GM12865 (cell line): ENCODE measurements at places on chromosomes 2 and 18.

- DNase-seq, result no peak
Observed at GRCh38 chr2:10426726-10427617, 21.2 kb downstream of the ODC1 start.

DNA sequence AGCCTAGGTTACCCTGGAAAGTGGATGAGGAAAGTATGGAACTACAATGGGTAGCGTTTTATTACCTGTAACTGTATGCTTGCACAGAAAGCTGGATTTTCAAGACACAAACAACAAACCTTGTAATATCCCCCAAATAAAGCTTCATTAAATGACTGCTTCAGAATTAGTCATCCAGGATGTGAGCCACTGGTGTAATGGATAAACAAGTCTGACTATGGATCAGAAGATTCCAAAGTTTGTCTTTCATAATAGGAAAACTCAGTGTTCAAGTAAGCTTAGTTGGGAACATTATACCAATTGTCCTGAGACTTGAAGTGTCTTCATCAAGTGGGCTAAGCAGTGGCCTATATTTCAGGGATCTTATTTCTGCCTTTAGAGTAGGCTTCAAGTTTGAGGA lies 518.8 kb downstream of the LRP1B start:
- no peak for DNase-seq

DNA sequence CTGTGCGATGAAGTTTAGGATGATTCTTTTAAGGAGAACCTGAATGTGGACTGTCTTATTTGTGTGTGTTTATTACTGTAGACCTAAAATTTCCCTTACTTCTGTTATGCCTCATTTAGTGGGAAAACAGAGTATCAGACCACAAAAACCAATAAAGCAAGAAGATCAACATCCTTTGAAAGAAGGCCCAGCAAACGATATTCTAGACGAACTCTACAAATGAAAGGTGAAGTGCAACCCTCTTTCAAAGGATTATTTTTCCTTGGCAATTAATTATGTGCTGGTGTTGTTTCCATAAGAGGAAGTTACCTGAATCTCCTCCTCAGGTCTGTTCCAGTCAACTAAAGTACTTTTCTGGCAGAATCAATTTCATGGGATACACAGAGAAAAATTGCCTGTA lies 78.6 kb downstream of the EPB41L5 start:
- DNase-seq, result no peak

GRCh38 chr2:191105082-191105481 lies 45.7 kb downstream of the STAT4 start:
- DNase-seq, result no peak

DNA sequence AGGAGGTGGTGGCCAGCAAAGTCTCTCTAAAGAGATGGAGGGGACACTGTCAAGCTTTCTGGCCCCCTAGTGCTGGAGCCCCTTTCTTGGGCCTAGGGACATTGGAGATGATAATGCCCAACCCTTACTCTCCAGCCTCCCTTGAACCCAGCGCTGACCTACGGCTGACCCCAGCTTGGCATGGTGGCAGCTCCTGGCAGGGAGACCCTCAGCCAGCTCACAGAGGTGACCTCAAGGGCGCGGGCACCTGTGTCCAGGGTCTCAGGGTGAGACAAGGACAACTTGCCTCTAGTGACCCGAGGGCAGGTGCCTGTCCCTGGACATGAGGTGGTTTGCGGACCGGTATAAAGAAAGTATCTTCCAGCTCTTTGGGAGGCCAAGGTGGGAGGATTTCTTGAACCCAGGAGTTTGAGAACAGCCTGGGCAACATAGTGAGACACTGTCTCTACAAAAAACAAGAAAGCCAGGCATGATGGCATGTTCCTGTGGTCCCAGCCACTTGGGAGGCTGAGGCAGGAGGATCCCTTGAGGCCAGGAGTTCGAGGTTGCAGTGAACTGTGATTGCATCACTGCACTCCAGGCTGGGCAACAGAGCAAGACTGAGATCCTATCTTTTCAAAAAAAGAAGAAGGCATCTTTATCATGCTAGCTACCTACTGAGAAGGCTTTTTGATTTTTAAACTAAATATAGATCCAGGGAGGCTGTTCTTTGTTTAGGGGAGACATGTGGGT lies 3.3 kb upstream of the PER2 start:
- DNase-seq, result no peak
